LoVo (cell line): ENCODE measurements at places on chromosomes 7 and 10.

DNA sequence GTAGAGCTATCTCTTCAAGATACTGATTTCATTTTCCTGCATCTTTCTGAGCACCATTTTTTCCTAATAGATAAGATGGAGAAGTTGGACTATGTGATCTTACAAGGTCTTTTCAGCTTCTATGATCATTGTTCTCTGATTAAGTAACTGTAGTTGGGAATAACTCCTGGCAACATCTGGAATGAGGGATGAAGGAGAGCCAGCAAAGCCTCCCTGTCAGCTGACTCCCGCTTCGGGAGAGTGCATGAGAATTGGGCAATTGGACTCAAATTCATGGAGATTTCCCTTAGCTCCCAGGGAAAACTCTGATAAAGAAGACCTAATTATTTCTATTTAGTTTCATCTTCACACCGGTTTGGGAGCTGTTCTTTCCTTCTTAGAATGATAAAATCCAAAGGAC is 146.1 kb downstream of the CCDC71L start:
- no peak for DNase-seq

GRCh38 chr7:150340024-150340749 is 1.2 kb downstream of the RARRES2 start:
- DNase-seq, result no peak

GRCh38 chr7:80379034-80379982 is 132.6 kb downstream of the GNAT3 start:
- DNase-seq, result peak; percentile 40

GRCh38 chr7:73340514-73340913 is 12.6 kb downstream of the FKBP6 start:
- no peak for DNase-seq

DNA sequence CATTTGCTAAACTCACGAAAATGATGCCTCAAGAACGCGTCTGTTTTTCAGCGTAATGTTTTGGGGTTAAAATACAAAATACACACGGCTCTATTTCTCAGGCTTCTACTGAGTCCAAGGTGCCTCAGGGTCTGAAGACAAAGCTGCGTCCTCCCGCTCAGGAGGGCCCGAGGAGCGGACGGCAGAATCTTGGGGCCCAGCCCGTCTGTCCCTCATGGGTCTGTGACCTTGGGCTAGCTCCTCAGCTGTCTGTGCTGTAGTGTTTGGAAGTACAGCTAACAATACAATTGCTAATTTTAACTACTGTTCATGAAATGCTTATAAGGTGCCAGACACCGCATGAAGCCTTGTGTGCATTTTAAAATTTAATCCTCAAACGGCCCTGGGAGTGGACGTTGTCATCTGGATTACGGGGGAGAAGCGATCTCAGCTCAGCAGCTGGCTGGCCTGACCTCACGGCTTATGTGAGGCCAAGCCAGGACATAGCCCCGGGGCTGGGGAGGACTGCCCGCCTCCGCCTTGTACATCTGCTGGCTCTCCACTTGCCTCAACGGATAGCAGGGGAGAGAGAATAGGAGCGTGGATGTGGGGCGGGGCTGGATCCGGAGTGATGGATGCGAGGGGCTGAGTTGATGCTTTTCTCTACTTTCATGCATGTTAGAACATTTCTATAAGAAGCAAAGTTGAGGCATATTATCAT is 357.4 kb downstream of the GLRX3 start:
- DNase-seq, result no peak

DNA sequence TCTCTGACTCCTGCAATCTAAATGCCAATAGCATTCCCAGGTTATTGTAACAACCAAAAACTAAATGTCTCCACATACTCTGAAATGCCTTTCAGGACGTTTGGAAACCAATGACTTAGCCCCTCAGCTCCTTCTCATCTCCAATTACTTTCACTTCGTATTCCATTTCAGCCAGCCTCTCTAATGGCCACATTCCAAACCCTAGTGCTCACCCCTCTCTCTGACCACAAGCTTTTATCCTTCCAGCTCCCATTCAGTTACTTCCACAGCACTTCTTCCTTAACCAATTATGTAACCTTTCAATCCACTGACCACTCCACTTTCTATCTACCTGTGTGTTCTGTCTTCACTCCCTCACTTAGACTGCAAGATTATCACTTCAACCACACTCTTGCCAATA is 4.3 kb downstream of the NOC3L start:
- peak; percentile 32 for DNase-seq

- no peak for DNase-seq
These were observed 19.7 kb downstream of the DOCK1 start for GRCh38 chr10:126924915-126925300.

- no peak for DNase-seq
These were observed 12.1 kb upstream of the RNF216 start for GRCh38 chr7:5793361-5794072.

GRCh38 chr7:2093843-2094220 is 138.9 kb downstream of the MAD1L1 start:
- no peak for DNase-seq

DNA sequence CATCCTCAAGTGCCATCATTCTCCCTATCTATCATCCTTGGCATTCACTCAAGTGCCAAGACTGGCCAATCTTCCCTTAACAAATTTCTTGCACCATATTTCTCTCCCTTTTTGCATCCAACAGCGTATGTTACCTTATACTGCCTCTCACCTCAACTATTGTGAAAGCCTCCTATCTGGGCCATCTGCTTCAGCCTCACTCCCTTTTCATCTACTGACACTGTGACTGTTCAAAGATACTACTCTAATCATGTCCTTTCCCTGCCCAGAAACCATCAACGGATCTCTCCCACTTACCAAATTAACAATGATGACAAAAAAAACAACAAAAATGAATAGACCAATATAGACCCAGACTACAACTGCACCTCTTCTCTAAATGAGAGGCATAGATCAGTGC is 90.6 kb upstream of the NMT2 start:
- DNase-seq, result no peak

GRCh38 chr10:71774916-71775702 is 1.8 kb upstream of the VSIR start:
- no peak for DNase-seq
